ENCODE measurements at places on chromosomes 3 and 15. TPM values are rescaled to one million over a fixed set of nuclear protein-coding genes. Genes with fewer than 3 reads are reported as not detected.

The ITGA11 gene
- total RNA-seq, result 697 TPM

The LACTB gene
- total RNA-seq, result 52.8 TPM

The TMCO5A gene
- not detected for total RNA-seq

The TMEM207 gene
- not detected for total RNA-seq

The SLC24A5 gene
- total RNA-seq, result not detected

The ZDHHC3 gene
- 61.2 TPM for total RNA-seq

The FAM81A gene
- total RNA-seq, result 0.72 TPM

The ZNF35 gene
- total RNA-seq, result 14.7 TPM

The SLC51A gene
- total RNA-seq, result not detected

The RASL12 gene
- total RNA-seq, result 0.36 TPM

The RASA2 gene
- total RNA-seq, result 20.0 TPM

The TIMP4 gene
- 2.4 TPM for total RNA-seq

The PPP2R3A gene
- total RNA-seq, result 23.9 TPM

The SLC26A6 gene
- 30.8 TPM for total RNA-seq

All from osteoblast (primary cell).